ENCODE measurements at places on chromosomes 7 and 10. TPM values are rescaled to one million over a fixed set of nuclear protein-coding genes. Genes with fewer than 3 reads are reported as not detected.

Gene MOGAT3
- total RNA-seq = not detected

Gene DGKB
- total RNA-seq = not detected

Gene OGDH
- total RNA-seq = 29.9 TPM

Gene SPACDR
- total RNA-seq = 0.86 TPM

Gene COL17A1
- total RNA-seq = 2.4 TPM

Gene SLC39A12
- not detected for total RNA-seq

Gene DTX2
- total RNA-seq = 33.9 TPM

Gene OPN4
- not detected for total RNA-seq

All from A549 treated with Hydrocortisone at 1 μM for 4 hours (cell line).